ENCODE measurements at places on chromosomes 5 and 9.

DNA sequence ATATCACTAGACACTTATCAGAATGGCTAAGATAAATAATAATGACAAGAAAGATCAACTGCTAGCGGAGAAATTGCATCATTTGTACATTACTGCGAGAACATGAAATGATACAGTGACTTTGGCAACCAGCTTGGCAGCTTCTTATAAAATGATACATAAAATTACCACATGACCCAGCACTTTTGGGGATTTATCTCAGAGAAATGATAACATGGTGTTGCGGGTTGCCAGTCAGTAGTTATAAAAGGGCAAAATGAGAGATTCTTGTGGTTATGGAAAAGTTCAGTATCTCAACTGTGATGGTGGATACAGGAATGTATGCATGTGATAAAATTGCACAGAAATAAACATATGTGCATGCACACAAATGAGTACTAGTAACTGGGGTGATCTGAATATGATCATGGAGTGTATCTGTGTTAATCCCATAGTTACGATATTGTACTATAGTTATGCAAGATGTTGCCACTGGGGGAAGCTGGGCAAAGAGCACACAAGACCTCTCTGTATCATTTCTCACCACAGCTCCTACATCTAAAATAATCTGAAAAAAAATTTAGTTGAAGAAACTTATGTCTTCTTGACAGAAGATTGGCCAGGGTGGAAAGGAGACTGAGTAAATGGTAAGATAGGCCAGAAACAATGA is 128.9 kb downstream of the NXNL2 start:
- no peak for DNase-seq

GRCh38 chr9:14831661-14832060 is 78.6 kb downstream of the FREM1 start:
- no peak for DNase-seq

GRCh38 chr9:78778861-78779374 is 482.0 kb downstream of the PSAT1 start:
- DNase-seq, result no peak

DNA sequence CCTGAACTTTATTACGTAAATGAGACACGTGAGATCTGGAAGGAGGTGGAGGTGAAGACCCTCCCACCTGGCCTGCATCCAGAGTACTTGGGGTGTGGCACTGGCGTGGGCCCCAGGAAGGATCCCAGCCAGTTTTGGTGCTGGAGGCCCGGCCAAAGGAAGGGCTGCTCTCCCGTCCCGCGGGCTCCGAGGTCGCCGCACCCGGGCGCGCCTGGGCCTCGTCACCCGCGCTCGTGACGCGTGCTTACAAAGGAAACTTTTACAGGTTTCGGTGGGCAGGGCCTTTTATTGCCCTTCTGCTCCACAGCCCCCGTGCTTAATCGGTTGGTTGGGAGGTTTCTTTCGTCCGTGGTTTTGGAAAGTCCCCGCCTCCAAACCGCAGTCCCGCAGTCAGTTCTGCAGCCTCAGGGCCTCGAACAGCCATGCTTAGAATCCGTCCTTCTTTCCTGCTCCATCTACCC is 29.2 kb downstream of the CDKN2A start:
- no peak for DNase-seq

DNA sequence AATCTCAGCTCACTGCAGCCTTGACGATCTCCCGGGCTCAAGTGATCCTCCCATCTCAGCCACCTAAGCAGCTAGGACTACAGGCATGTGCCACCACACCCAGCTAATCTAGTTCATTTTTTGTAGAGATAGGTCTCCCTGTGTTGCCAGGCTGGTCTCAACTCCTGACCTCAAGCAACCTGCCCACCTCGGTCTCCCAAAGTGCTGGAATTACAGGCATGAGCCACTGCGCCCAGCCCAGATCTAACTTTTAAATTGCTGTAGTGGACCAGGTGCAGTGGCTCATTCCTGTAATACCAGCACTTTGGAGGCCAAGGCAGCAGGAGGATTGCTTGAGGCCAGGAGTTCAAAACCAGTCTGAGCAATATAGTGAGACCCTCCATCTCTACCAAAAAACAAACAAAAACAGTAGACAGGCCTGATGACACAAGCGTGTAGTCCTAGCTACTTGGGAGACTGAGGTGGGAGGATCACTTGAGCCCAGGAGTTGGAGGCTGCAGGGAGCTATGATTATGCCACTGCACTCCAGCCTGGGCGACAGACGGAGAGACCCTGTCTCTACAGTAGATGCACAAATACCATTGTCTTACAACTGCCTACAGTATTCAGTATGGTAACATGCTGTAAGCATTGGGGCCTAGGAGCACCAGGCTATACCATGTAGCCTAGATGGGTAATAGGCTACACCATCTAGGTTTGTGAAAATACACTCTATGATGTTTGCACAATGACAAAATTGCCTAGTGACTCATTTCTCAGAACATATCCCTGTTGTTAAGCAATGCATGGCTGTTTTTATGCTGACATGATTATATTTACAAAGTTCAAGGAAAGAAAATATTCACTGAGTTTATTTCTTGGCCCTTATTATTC is 1.5 kb upstream of the SIT1 start:
- no peak for DNase-seq

GRCh38 chr9:36734737-36735136 is 162.0 kb downstream of the MELK start:
- no peak for DNase-seq

- DNase-seq, result no peak
Observed at GRCh38 chr5:138901716-138902115, 26.6 kb upstream of the LRRTM2 start.

GRCh38 chr5:42826757-42827515 is 15.2 kb upstream of the SELENOP start:
- DNase-seq, result no peak

- no peak for DNase-seq
Observed at GRCh38 chr9:114785866-114786650, 19.8 kb downstream of the TNFSF15 start.

DNA sequence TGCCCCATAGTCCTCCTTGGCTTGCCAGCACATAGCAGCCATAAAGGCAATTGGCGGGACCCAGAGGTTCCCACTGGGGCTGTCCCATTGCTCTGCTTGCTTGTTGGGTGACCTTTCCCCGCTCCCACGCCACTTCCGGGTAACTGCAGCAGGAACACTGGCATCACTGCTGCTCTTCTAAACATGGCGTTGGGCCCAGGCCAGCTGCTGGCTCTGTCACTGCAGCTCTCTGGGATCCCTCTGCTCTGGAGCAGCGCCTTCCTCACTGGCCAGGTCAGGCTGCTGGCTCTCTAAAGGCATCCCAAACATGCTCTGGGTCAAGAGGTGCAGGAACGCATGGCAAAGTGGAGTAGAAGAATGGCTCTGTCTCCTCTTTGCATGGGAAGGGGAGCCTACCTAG is 92.9 kb downstream of the DRD1 start:
- DNase-seq, result no peak

DNA sequence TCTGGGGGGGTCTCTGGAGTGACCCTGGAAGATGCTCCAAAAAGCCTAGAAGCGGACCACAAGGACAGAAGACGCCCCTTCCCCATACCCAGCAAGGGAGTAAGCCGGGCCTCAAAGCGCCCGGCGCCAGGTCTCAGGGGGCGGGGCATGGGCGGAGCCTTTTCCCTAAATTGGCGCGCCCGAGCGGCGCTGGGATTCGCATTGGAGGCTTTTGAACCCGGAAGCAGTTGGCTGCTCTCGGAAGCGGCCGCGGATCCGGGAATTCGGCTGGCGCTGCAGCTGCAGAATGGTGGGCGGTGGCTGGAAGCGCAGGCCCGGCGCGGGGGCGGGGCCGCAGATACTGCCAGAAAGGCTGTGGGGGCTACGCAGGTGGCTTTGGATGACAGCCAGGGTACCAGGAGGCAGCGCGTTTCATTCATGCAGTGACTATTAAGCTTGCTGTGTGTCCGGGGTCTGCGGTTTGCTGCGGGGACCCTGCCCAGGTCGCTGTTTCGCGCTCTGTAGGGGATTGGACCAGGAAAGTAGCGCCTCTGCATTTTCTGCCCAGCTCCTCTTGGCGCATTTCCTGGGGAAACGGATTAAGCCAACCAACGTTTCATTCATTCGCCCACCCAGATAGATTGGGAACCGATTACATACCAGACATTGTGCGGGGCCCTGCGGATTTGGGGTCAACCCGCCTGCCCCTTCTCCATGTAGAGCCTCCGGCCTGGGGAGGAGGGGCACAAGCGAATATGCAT is 83.0 kb upstream of the FREM1 start:
- DNase-seq, result peak; percentile 63

GRCh38 chr5:89110916-89111646 is 228.1 kb upstream of the MEF2C start:
- DNase-seq, result no peak

- no peak for DNase-seq
Observed at GRCh38 chr9:120983259-120983837, 56.8 kb upstream of the TRAF1 start.

- peak; percentile 22 for DNase-seq
Observed at GRCh38 chr5:93717162-93717561, 24.2 kb downstream of the POU5F2 start.
